Stimulated activated CD4-positive, alpha-beta T cell treated with anti-CD3 and anti-CD28 coated beads, Interleukin-1b, Interleukin-23, amount 100 ng/mL, for 24 hours (primary cell): ENCODE measurements at places on chromosomes 3 and 15.

DNA sequence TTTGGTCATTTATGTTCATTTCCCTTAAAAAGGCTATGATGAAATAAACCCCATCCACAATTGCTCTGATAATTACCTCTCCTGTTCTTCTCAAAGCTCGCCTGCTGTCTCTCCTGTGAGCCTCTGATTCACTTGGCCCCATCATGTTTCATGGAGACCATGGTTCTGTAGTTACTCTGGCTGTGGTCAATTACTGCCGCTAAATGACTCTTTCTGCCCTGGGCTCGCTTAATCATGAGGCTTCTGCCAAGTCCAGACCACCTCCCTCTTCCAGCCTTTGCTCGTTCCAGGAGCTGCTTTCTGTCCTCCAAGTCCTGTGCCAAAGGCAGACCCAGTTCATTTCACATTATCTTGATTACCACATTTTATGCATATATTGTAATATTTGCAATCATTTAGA, 91.9 kb downstream of the THSD4 start:
- DNase-seq = no peak

- DNase-seq = no peak
Observed at GRCh38 chr15:88646088-88646405, 7.2 kb downstream of the ISG20 start.

- DNase-seq = no peak
Observed at GRCh38 chr3:148861277-148861869, 3.7 kb upstream of the CPA3 start.

DNA sequence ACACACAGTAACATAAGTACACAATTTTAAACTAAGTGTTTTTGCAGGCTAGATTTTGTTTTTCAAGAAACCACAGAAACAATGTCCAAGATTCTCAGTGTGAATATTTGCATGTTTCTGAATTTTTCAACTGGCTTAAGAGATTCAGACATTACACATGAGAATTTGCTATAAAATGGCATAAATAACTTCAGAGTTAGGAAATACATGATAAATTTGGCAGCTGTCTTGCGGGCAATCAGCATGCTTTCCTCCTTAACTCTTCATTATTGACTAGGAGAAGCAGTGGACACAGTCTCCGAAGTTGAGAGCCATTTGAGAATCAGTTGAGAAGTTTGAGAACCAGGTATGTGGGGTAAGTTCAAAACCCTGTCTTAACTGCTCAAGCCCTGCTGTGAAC, 625.6 kb upstream of the SGO1 start:
- DNase-seq = no peak

GRCh38 chr3:124352149-124352539, 360.2 kb upstream of the ROPN1 start:
- no peak for DNase-seq

GRCh38 chr3:195081242-195081963, 189.6 kb downstream of the XXYLT1 start:
- DNase-seq = no peak

DNA sequence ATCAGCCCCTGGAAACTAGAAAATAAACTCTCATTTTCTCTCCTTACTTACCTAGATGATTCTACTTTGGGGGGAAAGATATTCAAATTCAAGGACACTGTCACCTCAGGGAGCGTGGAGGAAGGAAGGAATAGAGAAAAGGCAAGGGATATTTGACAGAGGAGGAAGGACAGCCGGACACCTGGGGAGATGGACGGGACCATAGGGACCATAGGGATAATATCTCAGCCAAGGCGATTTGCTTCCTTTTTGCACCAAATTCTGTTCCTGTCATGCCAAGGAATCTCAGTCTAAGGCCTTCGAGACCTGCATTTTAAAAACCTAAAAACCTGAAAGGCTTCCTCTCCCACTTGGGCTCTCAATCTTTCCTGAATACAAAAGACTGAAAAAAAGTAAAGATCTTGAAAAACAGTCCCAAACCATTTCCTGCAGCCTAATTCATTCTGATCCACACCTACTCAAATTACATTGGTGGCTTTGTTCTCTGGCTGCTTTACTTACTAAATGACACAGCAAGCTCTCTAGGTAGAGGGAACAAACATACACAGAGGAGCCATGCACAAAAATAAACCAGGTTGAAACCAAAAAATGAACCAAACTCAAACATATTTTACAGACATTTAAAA, 73.9 kb upstream of the SLC24A5 start:
- DNase-seq = no peak

DNA sequence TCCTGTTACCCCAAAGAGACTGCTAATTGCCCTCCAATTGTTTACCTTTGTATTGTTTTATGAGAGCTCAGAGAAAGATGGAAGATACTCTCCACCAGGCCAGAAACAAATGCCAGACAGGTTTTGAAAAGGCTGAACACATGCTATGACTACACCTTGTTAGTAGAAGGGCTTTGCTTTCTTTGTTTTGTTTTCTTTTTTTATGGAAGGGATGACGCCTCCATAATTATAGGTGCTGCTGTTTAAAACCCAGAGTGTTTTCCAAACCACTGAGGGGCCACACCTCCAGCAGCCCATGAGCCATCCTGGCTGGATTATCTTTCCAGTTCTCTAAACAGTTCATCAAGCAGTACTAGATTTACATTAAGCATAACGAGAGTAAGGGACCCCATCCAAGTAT, 5.6 kb upstream of the FOXP1 start:
- no peak for DNase-seq

- no peak for DNase-seq
Observed at GRCh38 chr3:148146241-148146640, 551.5 kb upstream of the AGTR1 start.

GRCh38 chr3:135922903-135923250, 42.7 kb upstream of the PPP2R3A start:
- DNase-seq = no peak

DNA sequence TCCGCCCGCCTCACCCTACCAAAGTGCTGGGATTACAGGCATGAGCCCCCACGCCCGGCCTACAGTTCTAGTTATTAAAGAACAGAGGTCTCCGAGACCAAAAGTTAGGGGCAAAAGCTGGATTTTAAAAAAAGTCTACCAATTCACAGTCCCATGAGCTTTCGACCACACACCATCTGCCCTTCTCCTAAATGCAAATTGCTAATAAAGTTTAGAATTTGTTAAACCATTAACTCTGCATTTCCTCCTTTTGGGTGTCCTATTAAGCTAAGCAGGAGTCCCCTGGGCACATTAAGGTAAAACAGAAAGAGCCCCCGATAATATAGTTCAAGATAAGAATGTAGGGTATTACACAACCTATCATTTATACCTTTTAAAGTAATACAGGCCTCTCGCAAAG, 322.7 kb downstream of the FOXP1 start:
- no peak for DNase-seq

DNA sequence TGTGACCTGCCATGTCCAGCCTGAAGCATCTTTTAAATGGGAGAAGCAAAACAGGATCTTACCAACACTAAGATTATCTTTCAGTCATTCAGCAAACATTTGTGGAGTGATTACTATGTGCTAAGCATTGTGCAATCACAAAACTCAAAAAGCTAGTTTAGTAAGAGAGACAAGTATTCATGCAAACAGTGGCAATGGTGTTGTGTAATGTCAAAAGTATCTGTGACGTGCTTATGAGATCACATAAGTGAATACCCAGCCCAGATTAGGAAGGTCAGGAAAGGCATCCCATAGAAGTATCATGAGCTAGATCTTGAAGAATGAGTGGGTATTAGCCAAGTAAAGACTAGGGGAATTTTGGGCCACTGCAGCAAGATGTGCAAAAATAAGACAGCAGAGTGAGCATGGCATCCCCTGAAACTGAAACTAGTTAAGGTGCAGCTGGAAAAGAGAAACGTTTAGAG, 32.1 kb downstream of the SEC62 start:
- no peak for DNase-seq

DNA sequence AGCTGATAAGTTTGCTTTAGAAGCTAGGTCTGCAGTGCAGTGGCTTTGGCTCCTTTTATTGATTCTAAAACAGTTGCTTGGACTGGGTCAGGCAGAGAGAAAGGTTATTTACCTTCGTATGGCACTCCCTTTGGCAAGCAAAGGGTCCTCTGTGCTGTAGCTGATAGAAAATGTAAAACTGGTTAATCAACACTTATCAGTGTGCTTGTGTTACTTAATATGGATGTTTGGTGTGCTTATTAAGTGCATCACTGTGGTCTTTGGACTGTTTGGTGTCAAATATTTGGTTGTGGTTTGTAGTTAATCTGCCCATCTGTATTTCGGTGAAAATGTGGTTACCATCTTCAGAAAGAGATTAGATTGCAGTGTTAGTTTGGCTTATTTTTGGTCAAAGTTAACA, 16.0 kb downstream of the UBE2E2 start:
- DNase-seq = no peak

- no peak for DNase-seq
Observed at GRCh38 chr3:138328341-138328740, 1.3 kb downstream of the NME9 start.
